ENCODE measurements at places on chromosomes 16 and 17.

GRCh38 chr16:88934066-88934667 is 42.8 kb downstream of the CBFA2T3 start:
- DNase-seq, result no peak

DNA sequence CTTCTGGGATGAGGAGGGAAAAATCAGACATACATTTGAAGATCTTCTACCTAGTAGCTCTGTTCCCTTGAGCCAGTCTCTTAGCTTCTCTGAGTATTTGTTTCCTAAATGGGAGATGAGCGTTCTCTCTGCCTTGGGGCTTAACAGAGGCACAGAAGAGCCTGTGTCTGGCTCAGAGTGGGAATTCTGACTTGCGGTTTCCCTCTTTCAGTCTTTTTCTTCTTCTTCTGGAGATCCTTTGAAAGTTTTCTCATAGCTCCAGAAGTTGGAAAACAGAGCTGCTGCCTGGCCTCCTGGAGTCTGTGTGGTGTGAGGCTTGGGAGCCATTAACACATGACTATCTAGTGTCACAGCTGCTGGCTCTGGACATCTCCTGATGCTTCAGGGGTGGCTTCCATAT is 167.9 kb downstream of the MSI2 start:
- no peak for DNase-seq

DNA sequence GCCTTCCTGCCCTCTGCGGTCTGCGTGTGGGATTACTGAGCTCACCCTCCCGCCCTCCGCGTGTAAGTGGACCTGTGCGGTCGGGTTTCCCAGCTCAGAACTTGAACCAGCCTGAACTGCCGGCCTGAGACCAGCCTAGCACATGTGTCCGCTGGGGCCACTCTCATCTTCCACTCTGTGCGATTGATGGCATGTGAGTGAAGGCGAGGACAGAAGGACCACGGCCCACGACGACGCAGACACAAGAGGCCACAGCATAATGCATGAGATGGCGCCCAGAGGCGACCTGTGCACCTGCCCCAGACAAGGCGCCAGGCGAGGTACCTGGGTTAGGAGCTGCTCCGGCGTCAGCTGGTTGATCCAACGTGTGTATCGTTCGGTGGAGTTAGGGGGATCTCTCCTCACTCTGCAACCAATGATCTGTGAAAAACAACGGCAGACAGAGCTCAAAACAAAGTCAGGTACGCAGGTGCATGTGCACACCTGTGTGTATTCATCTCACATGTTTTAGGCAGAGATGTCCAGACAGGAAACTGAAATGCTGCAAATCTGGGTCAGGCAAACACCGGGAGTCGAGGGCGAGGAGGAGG is 74.5 kb upstream of the METRNL start:
- DNase-seq, result no peak

DNA sequence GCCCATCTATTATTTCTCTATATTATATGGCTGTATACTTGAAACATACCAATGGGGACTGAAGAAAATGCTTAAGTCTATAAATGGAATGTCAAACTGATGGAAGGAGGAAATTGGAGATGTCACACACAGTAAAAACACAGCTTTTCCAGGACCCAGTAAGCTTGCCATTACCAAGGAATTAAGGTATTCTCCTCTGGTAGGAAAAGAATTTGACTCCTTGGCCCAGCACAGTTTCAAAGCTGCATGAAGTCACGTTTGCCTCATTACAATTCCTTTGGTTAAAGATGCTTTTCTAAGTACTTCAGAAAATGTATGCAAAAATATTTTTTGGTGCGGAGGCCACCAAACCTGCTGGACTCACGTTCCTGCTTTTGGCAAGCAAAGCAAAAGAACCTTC is 48.5 kb downstream of the CDH13 start:
- no peak for DNase-seq

GRCh38 chr17:82848022-82848592 is 8.3 kb upstream of the ZNF750 start:
- no peak for DNase-seq

DNA sequence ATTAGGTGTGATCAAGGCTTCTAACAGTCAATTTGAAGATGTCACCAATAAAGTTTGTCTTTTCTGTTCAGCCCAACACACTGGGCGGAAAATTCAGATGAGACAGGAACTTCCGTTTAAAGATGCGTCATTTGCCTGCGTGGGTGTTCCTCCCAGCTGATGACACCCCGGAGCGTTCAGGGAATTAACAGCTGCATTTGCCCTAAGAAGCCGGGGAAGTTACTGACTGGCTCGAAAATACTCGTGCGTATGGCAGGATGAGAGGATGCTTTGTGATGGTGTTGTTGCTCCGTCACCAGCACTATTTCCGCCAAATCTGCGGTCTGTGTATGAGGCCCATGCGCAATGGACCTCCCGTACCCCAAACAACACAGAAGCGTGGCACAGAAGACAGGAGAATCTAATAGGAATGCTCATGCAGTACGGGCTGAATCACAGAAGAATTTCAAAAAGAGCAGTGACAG is 11.9 kb upstream of the PVALEF start:
- DNase-seq, result peak; percentile 48

DNA sequence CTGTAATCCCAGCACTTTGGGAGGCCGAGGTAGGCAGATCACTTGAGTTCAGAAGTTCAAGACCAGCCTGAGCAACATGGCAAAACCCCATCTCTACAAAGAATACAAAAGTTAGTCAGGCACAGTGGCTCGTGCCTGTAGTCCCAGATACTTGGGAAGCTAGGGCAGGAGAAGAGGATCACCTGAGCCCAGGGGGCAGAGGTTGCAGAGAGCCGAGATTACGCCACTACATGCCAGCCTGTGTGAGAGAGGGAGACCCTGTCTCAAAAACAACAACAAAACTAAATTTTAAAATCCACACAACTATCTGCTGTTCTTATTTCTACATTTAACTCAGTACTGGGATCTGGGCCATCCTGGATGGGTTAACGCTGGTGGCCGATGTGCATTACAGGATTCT is 41.2 kb upstream of the ARL6IP1 start:
- DNase-seq, result no peak

DNA sequence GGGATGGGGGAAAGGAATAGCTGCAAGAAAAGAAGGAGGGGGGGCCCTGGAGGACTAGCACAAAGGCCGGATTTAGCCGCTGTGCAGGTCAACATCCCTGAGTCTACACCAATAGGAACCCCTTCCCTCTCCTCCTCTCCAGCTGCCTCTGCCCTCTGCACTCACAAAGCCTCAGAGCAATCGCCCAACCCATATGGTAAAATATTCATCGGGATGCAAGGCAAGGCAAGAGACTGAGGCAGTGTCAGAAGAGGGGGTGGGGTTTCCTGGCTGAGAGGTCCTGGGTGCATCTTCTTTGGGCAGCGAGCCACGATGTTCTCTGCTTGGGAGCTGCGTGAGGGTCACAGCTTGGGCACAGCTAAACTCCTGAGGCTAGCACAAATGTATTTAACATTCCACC is 115.5 kb upstream of the NLRP1 start:
- DNase-seq, result no peak
